Mononuclear cell (primary cell): ENCODE measurements at places on chromosomes 6 and 20. TPM values are rescaled to one million over a fixed set of nuclear protein-coding genes. Genes with fewer than 3 reads are reported as not detected.

MAK gene
- total RNA-seq = 0.42 TPM

GABRR1 gene
- 0.10 TPM for total RNA-seq

RAET1G gene
- total RNA-seq = not detected

ELOVL4 gene
- 0.73 TPM for total RNA-seq

ZFP57 gene
- not detected for total RNA-seq

SYNGAP1 gene
- 10.5 TPM for total RNA-seq

ENPP3 gene
- 0.73 TPM for total RNA-seq

SOX18 gene
- total RNA-seq = not detected
